ENCODE measurements at places on chromosomes 2 and 18. TPM values are rescaled to one million over a fixed set of nuclear protein-coding genes. Genes with fewer than 3 reads are reported as not detected.

Gene CCDC68
- total RNA-seq: 9.8 TPM

Gene EN1
- total RNA-seq: 0.69 TPM

Gene OTX1
- total RNA-seq: not detected

Gene NEU2
- not detected for total RNA-seq

Gene KLHL41
- total RNA-seq: 0.42 TPM

Gene GAL3ST2
- total RNA-seq: 0.39 TPM

Gene TOGARAM2
- total RNA-seq: 0.61 TPM

Gene TWSG1
- total RNA-seq: 21.5 TPM

Gene OR6B3
- total RNA-seq: not detected

Gene SUCLG1
- 94.0 TPM for total RNA-seq

Gene DPP4
- 8.0 TPM for total RNA-seq

Gene KATNAL2
- total RNA-seq: 0.48 TPM

Gene NFATC1
- total RNA-seq: 15.7 TPM

Gene ATF2
- 39.0 TPM for total RNA-seq

Gene HOXD1
- total RNA-seq: not detected

Gene RNF138
- 11.6 TPM for total RNA-seq

Gene UGT1A7
- total RNA-seq: 0.94 TPM

Gene IL36RN
- total RNA-seq: not detected

Gene SPATA3
- total RNA-seq: not detected

Gene COL4A3
- total RNA-seq: 39.2 TPM

Gene SCN7A
- total RNA-seq: 5.6 TPM

Gene VIT
- not detected for total RNA-seq

Gene TMEM182
- total RNA-seq: 7.8 TPM

Gene IKZF2
- total RNA-seq: 1.4 TPM

Gene IL1A
- total RNA-seq: 0.18 TPM

Gene PASK
- 3.0 TPM for total RNA-seq

All from adrenal gland (tissue), 19 donors.